ENCODE measurements at places on chromosomes 3 and 15.

- no peak for DNase-seq
These were observed 478.9 kb downstream of the NLGN1 start for GRCh38 chr3:173876476-173876875.

DNA sequence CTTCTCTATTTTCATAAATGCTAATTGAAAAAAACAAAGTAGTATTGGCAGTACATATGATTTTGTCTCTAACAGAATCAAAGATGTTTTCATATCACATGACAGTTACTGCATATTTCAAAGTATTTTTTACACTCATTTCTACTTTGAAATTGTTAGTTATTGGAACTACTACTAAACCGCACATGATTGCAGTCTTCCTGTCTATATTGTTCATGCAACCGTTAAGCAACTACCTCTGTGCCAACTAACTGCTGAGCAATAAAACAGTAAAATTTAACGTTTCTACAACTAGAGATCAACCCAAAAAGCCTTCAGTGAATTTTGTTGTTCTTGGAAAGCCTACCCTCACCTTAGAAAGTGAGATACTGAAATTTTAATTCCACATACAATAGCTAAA, 64.2 kb downstream of the DMXL2 start:
- DNase-seq, result no peak

DNA sequence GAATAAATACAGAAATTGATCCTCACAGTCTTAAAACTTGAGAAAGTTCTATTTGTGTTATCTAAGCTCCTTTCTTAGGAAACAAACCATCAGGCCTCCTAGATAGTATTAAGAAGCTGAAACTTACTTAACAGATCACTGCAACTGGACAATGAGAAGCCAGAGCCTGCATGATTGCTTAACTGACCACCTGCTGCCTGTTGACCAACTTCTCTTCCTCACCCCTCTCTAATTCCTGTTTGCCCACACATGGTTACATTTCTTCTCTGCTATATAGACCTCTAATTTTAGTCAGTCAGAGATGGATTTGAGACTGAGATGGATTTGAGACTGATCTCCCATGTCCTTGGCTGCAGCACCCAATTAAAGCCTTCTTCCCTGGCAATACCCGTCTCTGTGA, 13.5 kb downstream of the CCPG1 start:
- DNase-seq, result no peak

GRCh38 chr3:98730338-98730737, 32.8 kb upstream of the ST3GAL6 start:
- peak; percentile 16 for DNase-seq

DNA sequence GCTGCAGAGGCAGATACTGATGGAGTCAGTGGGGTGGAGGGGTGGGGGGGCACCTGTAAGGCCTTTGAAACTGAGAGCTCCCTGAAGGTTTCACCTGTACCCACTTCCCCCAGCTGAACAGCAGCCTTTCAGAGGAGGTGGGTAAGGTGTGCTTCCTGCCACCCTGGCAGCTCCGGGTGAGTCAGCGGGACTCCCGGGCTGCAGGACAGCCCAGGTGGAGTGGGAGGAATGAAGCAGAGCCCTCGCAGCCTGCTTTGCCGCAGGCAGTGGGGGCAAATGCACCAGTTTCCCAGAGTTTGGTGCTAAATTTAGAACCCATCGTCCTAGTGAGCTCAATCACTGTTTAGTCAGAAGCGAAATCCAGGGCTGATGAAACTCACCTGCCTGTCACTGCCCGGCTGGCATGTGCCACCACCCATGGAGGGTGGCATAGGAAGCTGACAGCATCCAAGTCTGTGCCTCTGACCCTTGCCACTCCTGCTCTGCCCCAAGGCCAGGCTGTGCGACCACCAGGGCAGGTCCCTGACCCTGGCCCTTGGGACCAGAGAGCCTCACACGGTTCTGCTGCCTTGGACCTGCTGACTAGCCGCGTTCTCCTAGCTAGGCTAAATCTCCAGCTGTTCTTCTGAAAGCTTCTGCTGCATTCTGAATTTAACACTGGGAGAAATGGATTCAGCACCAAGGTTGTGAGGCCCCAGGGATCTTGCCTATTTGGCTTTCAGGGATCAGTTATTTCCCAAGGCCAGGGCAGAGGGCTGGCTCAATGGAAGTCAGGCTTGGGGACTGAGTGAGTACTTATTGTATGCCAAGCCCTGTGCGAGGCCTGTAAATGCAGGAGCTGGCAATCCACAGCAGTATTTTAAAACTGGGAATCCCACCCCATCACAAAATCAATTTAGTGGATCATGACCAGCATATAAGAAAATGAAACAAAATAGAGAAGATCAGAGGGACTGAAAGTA, 67.3 kb upstream of the RASGRF1 start:
- DNase-seq, result no peak

GRCh38 chr3:188036375-188037194, 117.4 kb upstream of the LPP start:
- no peak for DNase-seq

DNA sequence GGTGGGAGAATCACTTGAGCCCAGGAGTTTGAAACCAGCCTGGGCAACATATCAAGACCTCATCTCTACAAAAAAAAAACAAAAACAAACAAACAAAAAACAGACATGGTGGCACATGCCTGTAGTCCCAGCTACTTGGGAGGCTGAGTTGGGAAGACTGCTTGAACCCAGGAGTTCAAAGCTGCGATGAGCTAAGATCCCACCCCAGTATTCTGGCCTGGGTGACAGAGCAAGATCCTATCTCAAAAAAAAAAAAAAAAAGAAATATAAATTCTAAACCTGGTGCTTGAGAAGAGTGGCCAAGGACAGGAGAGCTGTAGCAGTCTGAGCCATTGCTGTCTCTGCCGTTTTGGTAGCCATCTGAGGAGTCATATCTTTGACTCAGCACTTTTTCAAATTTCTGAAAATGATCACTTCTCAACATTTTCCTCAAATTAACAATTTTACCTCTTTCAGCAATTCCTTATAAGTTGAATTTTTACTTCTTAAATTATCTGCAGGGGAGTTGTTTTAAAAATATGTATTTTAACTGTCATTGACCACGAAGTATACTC, 3.6 kb upstream of the DENND4A start:
- DNase-seq, result no peak

GRCh38 chr3:186933816-186934215, 3.5 kb downstream of the ST6GAL1 start:
- DNase-seq, result no peak

DNA sequence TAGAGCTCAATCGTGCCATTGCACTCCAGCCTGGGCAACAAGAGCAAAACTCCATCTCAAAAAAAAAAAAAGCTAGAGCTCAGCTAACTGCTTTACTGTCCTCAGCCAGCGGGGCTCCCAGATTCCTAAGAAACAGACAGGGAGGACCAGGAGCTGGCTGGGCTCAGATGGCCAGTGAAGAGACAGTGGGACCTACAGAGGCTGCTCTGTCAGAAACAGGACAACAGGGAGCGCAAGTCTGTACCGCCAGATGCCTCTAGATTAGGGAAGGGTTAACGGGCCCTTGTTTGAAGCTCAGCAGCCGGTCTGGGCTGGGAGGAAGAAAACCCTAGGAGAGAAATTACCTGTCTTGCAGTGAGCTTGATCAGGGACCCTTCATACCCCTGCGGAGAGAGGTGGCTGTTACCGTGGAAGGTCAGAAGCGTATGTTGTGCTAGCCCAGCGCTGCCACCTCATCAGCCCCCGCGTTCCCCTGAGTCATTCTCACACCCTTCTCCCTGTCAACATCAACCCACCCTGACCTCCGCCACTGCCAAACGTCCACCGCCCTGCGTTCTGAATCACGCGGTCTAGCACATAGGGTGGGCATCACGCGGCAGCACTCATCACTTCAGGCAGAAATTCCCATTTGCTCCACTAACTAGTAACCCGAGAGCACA, 25.3 kb downstream of the RBPMS2 start:
- no peak for DNase-seq

GRCh38 chr3:43218921-43219320, 67.4 kb upstream of the SNRK start:
- DNase-seq, result no peak

DNA sequence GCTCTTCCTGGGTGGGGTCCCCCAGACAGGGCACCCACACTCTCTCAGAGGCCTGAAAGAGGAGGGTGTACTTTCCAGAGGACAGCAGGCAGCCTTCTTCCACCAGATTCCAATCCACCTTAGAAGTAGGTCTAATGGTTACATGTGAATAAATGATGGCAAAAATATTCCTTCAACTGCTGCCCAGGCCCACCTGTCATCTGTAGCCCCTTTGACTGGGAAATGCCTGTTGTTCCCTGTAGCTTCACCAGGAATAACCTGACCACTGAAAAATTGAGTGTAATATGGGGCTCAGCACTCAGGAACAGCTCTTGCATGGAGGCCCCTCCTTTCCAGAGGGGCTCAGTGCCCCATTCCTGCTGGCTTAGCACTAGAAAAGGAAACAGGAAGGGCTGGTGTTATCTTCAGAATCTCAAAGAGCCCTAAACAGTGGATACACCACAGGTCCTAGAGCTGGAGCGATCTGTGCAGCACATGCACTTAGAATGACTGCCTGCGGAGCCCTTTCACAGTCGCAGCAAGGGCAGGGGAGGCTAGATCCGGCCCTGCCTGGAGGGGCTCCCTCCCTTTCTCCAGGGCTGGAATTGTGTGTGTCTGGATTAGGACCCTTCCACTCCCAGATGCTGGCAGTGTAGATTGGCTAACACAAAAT, 32.1 kb downstream of the SLC22A14 start:
- DNase-seq, result no peak

GRCh38 chr3:186519021-186519658, 25.0 kb downstream of the CRYGS start:
- DNase-seq, result peak; percentile 76

DNA sequence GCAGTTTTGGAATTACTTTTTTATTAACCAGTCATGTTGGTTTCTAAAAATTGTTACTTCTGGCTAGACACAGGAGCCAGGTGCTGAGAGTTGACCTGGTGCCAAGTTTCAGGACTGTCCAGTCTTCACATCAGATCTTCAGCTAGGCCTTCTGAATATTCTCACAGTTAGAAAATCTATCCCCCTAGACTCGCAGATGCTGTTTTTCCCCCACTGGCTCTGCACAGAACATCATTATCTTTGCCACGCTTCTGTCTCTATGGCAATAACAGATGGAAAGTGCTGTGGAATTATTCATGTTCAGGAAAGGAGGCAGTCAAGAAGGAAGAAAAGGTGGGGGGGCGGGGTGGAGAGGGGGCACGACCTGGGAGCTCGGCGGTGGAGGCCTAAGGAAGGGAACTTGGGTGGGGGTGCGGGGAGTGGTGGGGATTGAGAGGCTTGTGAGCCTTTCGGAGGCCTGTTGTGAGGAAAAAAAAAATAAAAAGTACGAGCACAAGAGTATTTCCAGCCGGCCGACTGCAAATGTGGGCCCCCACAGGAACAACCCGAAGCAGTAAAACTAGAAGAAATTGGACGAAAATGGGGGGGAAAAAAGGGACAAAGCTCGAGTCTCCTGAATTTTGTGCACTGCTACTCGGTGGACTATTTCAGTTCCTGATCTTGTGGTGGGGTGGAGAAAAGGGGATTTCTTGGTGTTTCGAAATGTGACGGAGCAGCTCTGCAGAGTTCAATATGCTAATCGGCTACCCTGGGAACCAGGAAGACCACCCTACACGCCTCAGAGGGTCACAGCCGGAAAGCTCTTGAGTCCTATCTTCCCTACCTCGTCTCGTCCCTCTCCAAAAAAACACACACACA, 1.5 kb upstream of the SKIL start:
- peak; percentile 58 for DNase-seq

DNA sequence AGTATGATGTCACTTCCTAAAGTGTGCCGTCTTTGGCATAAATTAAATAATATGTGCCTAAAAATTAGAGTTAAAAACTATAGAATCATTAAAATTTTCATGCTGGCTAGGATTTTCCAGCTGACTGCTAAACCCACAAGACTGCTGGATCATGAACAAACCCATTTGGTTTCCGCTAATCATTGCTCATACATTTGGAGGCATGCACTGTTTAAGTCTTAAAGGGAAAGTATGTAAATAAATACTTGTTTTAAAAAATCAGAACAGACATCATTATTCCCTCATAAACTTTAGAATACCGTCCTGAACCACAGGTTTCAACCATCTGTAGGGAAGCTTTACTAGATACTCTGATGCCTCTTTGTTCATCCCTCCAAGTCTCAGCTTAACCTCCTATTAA, 26.5 kb downstream of the ATP6V1A start:
- DNase-seq, result no peak

GRCh38 chr15:88833731-88834100, 30.5 kb downstream of the ACAN start:
- DNase-seq, result no peak

- DNase-seq, result no peak
These were observed 7.2 kb downstream of the HERC1 start for GRCh38 chr15:63826528-63826927.

DNA sequence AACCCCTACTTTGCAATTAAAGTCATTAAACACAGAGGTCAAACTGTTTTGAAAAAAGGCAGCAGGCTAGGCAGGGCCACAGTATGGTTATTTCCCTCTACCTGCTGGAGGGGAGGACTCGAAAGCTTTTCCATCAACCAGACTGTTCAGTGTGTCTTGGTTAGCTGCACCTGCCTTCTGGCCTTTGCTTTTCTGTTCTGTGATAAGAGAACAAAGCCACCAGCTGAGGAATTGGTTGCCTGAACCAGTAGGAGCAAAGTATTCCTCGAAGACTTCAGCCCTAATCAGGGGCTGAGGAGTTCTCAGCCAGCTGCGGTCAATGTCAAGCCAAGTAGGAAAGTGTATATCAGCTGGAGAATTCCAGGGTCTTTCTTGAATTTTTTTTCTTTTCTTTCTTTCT, 132.5 kb downstream of the SOX2 start:
- DNase-seq, result no peak

DNA sequence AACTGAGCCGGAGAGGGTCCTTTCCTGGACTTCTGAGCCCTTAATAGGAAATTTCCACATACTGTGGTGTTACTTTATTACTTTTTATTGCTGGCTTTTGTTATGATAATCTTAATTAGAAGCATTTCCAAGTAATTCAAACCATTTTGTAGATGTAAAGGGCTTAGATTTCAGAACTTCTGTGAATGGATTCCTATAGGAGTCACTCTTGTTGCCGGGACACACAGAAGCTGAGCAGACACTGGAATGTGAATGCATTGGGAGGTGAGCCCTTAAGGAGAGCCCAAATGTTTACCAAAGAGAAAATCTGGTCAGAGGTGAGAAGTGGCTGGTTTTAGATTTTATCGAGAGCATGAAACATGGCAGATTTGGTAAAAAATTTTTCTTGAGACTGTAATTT, 87.4 kb downstream of the FNDC3B start:
- DNase-seq, result no peak
